ENCODE measurements at places on chromosomes 3 and 15.

DNA sequence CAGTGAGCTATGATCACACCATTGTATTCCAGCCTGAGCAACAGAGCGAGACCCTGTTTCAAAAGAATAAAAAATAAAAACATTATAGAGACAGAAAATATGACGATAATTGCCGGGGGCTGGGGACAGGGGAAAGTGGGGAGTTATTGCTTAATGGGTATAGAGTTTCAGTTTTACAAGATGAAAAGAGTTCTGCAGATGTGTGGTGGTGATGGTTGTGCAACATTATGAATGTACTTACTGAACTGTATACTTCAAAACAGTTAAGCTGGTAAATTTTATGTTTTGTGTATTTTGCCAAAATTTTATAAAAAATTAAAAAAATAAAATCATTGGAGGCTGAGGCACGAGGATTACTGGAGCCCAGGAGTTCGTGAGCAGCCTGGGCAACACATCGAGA is 24.8 kb upstream of the ZNF774 start:
- DNase-seq: no peak

- DNase-seq: no peak
These were observed 42.8 kb downstream of the ILDR1 start for GRCh38 chr3:121979246-121979645.

DNA sequence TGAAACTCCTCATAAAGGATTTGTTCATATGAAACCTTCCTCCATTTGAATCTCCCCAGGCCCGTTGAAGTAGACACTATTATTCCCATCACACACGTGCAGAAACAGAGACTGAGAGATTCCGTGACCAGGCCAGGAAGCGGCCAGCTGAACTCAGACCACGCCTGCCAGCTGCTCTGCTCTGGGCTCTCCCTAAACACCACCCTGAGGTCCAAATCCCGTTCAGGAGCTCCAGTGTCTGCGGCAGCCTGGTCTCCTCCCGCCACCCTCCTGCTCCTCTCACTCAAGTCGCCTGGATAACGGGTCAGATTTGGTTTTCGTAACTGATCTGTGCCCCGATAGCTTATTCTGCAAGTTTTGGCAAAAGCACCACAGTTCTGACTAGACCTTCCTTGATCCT is 53.6 kb upstream of the SNRPA1 start:
- DNase-seq: no peak

GRCh38 chr15:31485911-31486461 is 159.4 kb downstream of the KLF13 start:
- DNase-seq: no peak

DNA sequence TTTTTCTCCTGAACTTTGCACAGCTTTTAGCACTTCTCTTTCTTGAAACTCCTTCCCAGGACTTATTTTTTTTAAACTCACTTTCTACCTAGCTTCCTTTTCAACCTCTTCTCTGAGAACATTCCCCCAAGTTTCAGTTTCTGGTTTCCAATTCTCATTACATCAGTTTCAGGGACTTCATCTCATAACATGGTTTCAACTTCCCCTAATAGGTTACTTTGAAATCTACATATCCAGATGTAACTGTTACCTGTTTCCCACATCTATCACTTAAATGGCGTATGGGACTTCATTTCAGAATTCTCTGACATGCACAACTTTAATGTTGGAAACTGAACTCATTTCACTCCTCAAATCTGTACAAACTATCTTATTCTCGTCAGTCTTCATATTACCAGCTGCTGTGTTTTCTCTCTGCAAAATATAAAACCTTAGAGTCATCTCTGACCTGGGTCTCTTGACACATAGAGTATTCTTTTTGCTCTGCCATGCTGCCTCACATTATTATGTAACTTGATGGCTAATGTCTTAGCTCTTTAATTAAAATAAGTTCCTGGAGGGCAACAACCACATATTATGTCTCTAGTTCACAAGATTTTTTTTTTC is 58.4 kb downstream of the NME9 start:
- no peak for DNase-seq

GRCh38 chr3:189588475-189589178 is 42.6 kb upstream of the TP63 start:
- DNase-seq: no peak

GRCh38 chr15:90598031-90598577 is 68.4 kb downstream of the CRTC3 start:
- DNase-seq: no peak

DNA sequence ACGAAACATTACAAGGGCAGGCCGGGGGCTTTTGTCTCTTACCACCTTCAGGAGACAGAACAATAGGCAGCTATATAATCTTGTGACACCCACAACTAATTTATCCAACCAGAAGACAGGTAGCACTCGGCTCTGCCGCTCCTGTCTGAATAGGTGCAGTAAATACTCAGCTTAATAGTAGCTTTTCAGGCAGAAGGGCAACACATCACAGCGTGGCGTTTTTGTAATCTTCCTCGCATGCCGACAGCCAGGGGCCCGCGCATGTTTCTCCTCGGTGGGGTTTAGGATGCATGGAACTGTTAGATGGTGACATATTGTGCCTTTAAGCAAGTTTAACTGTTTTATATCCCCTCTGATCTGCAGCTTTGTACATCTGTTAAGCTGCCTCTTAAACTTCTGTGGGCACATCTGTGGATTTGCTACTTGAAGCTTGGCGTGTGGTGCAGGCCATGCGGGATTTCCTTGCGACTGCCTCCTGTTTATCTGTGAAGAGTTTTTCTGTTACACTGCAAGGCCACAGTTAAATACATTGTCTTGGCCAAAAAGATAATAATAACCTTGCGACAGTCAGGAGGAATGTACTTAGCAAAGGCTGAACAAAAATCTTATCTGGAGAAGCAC is 123.2 kb upstream of the BNIP2 start:
- no peak for DNase-seq

- no peak for DNase-seq
These were observed 25.8 kb downstream of the NUP210 start for GRCh38 chr3:13394363-13394762.

DNA sequence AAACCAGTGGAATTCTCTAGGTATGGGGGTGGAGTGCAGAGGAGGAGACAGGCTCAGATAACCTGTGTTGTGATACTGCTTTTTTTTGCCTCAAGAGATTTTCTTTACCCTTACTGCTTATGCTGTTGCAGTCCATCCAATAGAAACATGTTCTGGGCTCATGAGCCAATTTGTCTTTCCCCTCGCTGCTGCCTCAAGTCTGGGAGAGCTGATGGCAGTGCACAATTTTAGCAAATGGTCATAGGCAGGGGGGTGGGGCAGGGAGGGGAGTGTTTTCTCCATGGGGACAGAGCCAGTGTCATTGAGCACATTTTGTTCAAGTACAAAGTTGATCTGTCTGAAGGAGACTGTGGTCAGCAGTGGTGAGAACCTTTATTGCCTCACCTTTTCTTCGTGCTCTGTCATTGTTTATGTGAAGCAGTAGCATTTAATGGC is 134.9 kb downstream of the MBNL1 start:
- no peak for DNase-seq

- DNase-seq: no peak
These were observed at the start of gene PLA2G4B for GRCh38 chr15:41838400-41838897. TSS of gene PLA2G4B (plus strand) at chr15:41838847. CDS start at chr15:41838914, 67 bp downstream.

DNA sequence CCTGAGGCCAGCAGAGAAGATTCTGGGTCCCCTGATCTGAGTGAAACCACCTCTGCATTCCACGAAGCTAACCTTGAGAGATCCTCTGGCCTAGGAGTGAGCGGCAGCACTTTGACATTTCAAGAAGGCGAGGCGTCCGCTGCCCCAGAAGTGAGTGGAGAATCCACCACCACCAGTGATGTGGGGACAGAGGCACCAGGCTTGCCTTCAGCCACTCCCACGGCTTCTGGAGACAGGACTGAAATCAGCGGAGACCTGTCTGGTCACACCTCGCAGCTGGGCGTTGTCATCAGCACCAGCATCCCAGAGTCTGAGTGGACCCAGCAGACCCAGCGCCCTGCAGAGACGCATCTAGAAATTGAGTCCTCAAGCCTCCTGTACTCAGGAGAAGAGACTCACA is 36.4 kb downstream of the HAPLN3 start:
- DNase-seq: no peak

DNA sequence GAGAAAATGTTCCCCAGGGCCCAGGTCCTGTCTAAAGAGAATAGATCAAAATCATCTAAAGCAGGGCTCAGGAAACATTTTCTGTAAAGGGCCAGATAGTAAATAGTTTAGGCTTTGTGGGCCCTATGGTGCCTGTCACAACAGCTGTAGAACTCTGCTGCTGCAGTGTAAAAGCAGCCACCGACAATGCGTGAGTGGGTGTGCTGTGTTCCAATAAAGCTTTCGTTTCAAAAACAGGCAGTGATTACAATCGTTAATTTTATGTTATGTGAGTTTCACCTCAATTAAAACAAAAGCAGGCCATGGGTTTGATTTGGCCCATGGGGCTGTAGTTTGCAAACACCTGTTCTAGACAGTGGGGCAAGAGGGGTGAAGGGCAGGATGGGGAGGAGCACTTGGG is 12.5 kb upstream of the HEG1 start:
- no peak for DNase-seq
